ENCODE measurements at places on chromosomes 4 and X.

DNA sequence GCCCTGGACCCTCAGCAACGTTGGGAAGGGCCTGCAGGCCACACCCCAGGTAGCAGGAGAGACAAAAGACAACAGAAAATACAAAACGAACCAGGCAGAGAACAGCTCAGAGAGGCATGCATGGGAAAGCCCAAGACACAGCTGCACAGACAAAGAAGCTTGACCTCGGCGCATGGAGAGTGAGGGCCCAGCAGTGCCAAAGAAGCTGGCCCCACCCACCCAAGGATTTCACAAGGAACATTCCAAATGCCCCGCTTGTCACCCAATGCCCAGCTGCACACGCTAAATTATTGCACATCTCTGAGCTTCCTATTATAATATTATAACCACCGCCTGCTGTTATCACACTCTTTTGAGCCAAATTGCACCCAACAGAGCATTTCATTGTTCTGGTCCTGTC, 147.7 kb upstream of the TBL1X start:
- DNase-seq = no peak

- DNase-seq = no peak
Measured at GRCh38 chrX:24934279-24934678, 81.5 kb downstream of the ARX start.

- no peak for DNase-seq
Measured at GRCh38 chr4:119211867-119212233, 663 bp upstream of the USP53 start.

DNA sequence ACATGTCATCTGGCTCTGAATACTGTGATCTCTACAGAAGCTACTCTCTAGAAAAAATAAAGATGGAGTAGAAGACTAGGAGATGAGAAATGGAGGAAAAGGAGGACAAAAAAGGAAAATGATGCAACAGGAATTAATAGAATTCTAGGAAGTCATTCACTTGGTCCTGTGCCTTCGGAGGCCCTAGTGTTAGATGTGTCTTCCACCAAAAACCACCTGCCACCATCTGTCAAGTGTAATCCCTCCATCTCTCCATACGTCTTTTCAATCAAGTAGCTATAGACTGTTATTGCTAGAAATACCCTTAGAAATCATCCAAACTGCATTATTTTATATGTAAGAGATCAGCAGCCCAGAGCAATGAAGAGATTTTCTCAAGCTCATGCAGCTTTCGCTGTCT, 2.9 kb upstream of the RAB41 start:
- no peak for DNase-seq

DNA sequence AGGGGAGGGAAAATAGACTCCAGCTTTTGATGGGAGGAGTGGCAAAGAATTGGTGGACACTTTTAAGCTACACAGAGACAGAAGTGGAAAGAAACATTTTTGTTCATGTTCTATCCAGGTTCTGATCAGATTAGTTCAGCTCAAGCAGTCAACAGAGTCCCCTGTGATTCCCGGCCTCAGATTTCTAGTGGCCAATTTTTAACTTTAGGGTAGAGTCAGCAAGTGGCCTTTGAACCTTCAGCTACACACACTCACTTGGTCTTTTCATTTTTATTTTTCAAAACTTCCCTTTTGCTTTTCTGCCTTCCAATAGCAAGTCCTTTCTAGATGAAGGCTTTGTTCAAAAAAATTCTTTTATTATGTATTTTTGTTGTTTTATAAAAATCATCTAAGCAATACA, 169.2 kb upstream of the RPS6KA3 start:
- DNase-seq = no peak

DNA sequence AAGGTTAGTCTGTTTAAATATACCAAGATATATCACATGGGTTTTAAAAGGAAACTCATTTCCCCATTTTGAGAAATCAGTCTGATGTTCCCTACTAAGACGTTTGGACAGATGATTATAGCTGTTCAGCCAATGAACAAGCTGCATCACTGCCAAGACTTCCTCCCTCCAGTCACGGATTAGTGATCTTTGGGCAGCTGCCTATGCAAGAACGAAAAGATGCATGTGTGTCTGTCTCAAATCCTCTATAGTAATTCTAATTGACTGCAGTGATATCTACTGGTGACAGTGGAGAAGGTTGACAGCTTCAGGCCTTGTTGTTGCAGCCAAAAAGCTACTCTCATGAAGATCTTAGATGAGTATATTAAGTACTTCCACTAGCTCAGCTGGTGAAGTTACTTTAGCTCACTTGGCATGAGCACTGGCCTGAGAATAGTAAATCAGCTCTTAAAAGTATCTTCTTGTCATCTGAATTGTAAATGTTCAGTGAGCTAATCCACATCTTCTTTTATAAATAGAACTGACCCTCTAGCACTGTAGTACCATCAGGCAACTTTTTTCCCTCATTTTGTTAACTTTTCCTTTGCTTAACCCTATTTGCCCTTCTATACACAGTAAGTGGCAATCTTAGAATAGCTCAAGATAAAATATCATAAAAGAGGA, 134.5 kb upstream of the PCDH10 start:
- DNase-seq = no peak

DNA sequence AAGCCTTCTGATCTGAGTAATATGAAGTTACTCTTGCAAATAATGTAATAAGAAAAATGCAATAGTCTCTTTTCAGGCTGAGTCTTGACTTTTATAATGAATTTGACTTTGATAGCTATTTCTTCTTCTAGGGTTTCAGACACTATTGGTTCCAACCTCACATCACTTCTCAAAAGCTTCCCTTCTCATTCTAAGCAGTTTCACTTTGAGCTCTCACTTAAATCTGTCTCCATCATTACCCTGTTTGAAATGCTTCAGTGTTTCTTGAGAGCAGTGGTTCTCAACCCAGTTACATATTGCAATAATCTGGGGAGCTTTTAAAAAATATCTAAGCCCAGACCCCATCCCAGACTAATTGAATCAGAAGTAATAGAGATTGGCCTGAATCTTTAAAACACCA, 40.5 kb upstream of the BMP2K start:
- no peak for DNase-seq

DNA sequence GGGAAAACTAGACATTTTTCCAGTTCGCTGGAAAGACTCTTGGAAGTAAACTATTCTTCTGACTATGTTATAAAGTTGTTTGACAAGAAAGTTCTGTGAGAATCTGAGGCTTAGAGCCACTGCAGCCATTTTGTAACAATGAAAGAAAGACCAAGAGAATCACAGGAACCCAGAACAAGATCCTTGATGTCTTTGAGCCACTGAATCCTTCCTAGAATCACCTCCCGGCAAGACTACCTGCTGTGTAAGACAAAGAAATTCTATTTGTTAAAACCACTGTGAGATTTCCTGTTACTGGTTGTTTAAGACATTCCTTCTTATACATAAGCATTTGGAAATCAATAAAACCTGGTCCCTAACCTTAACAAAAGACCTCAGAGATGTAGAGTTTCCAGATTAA, 175.7 kb upstream of the RASGEF1B start:
- no peak for DNase-seq

DNA sequence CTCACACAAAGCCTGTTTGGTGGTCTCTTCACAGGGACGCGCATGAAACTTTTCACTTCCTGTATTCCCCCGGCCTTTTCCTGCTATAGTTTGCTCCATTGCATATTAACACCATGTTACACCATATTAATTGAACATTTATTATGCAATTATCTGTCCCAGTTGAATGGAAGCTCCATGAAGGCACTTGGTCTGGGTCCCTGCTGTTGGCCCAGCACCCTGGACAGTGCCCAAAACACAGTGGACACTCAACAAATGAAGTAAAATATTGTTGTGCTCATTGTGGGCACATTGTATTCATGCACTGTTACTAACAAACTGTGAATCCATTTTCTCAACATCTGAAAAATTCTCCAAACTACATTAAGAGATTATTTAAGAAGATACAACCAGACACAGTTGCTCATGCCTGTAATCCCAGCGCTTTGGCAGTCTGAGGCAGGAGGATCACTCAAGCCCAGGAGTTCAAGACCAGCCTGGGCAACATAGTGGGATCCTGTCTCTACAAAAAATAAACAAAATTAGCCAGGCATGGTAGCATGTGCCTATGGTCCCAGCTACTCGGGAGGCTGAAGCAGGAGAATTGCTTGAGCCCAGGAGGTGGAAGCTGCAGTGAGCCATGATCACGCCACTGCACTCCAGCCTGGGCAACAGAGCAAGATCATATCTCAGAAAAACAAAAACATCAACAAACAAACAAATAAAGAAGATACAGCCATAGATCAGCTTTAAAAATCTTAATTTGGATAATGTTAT, 292.7 kb upstream of the TENM3 start:
- no peak for DNase-seq

DNA sequence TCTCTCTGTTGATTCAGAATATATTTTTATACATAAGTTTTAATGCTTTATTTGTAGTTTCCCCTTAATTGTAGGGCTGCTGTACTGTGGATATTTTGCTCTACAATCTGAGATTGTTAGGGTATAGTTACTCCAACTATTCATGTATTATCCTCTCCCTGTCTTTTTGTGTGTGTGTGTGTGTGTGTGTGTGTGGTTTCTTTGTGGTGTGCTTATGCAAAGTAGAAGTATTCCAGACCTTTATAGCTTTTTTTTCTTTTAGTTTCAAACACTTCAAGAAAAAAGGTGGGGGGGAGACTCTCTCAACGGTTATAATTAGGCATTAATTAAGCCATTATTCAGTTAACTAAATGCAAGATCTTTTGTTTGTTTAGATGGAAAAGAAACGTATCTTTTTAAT, 6.7 kb downstream of the SMAD1 start:
- no peak for DNase-seq

GRCh38 chr4:6582889-6583490, 8.0 kb downstream of the MAN2B2 start:
- DNase-seq = peak; percentile 10

DNA sequence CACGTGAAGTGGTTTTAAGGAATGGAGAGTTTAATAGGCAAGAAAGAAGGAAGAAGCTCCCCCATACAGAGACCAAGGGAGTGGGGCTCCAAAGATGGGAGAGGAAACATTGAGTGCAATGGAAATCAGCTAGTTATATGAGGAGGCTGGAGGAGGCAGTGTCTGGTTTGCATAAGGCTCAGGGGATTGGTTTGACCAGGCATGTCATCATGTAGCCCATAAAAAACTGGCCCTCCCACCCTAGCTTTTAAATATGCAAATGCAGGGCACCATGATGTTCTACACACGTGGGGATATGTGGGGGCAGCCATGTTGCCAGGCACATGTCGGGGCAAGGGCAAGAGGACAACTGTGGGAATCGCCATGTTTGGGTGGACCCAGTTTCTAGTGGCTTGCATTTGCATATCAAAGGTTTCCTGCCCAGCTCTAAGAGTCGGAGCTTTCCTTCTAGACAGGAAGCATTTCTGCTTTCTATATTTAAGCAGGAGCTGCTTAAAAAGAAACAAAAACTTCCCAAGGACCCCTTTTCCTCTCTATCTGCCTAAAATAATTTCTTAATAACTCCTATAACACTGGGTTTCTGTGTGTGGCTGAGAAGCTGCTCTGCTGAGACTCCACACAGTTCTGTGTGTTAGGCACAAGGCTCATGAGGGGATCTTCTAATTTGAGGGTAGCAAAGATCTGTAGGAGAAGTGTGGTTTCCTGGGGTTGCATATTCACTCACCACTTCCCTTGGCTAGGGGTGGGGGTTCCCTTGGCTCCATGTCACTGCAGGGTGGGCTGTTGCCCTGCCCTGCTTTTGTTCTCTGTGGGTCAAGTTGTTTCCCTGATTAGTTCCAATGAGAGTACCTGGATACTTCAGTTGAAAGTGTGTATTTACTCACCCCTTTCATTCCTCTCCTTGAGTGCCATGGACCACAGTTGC, 113.5 kb downstream of the VSIG4 start:
- DNase-seq = peak; percentile 72

- no peak for DNase-seq
Measured at GRCh38 chr4:155950461-155950860, 3.2 kb downstream of the CTSO start.

GRCh38 chr4:137360761-137361160, 171.5 kb downstream of the PCDH18 start:
- DNase-seq = no peak

GRCh38 chr4:10730590-10730989, 46.0 kb upstream of the CLNK start:
- DNase-seq = no peak

GRCh38 chr4:8310306-8310705, 40.8 kb downstream of the HTRA3 start:
- no peak for DNase-seq

DNA sequence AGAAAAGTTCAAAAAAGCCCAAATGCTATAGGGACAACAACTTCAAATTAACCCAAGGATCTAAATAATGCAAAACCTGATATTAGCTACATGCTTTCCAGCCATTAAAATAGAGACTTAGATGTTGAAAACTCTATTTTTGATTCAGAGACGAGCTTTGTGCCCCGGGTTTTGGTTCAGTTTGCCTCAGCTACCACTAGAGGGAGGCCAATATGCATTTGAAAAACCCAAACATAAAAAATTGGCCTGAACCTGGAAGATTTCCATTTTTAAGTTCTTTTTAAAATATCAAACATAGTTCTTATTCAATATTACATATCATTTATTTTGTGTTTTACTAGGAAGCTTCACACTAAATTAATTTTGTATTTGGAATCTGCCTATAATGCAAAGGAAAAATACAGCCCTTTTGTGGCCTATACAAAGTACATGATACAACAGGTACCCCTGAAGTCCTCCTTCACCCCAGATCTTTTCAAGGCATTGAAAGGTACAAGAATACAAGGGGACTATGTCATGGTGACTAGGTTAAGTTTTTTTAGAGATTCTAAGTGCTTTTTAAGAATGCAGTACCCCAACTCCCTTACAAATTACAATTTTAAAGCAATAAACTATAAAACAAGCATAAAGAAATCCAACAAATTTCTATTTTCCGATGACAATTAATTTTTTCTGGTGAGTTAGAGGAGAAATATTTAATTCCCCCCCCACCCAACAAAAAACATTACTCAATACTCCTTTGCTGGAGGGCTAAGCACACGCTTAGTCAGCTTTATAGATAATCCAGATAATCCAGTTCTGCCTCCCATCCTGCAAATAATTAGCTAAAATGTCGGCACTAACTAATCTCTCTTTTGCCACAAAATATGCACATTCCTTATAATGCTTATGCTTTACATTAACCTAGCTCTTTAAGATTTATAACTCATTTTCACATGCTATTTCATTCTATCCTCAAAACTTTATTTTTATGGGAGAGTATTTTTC, 97.7 kb upstream of the PTPN13 start:
- peak; percentile 29 for DNase-seq

DNA sequence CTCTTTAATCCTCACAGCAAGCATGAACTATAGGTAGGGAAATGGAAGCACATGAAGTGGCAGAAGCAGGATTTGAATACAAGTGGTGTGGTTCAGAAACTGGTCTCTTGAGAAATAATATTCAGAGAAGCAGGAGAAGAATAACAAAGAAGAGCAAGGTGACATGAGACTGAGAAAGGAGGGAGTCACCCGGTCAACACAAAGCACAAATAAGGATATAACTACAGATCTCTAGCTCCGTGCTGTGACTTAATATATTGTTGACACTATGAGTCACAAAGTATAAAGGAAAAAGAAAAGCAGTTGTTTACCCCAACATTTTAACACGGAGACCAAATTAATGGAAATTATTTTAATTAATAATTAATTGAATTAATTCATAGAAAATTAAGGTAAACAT, 204.5 kb downstream of the CPE start:
- no peak for DNase-seq

GRCh38 chr4:110064295-110064694, 134.1 kb downstream of the ELOVL6 start:
- DNase-seq = no peak

GRCh38 chr4:48269861-48270522, 354 bp upstream of the TEC start:
- peak; percentile 62 for DNase-seq

GRCh38 chr4:118814058-118814457, 21.9 kb downstream of the SEC24D start:
- no peak for DNase-seq

All from central memory CD4-positive, alpha-beta T cell (primary cell).